ENCODE measurements at places on chromosomes 16 and 17. TPM values are rescaled to one million over a fixed set of nuclear protein-coding genes. Genes with fewer than 3 reads are reported as not detected.

ZG16B gene
- total RNA-seq, result 0.52 TPM

ACBD4 gene
- 3.1 TPM for total RNA-seq

SLC16A6 gene
- total RNA-seq, result 1.0 TPM

TLCD3A gene
- 14.6 TPM for total RNA-seq

CCL7 gene
- not detected for total RNA-seq

CACNG5 gene
- total RNA-seq, result 0.52 TPM

CLEC18B gene
- total RNA-seq, result 2.1 TPM

SPN gene
- 1.0 TPM for total RNA-seq

CALB2 gene
- total RNA-seq, result 1.0 TPM

WFIKKN2 gene
- total RNA-seq, result 0.52 TPM

ST6GALNAC2 gene
- total RNA-seq, result 2.6 TPM

HASPIN gene
- 2.6 TPM for total RNA-seq

TMEM204 gene
- 8.9 TPM for total RNA-seq

CCL4 gene
- 1.6 TPM for total RNA-seq

Data from skeletal muscle tissue (tissue), 5 donors.